Stimulated activated CD8-positive, alpha-beta memory T cell treated with anti-CD3 and anti-CD28 coated beads, Interleukin-4, amount 100 ng/mL, for 1 hour (primary cell): ENCODE measurements at places on chromosomes 3 and 15.

DNA sequence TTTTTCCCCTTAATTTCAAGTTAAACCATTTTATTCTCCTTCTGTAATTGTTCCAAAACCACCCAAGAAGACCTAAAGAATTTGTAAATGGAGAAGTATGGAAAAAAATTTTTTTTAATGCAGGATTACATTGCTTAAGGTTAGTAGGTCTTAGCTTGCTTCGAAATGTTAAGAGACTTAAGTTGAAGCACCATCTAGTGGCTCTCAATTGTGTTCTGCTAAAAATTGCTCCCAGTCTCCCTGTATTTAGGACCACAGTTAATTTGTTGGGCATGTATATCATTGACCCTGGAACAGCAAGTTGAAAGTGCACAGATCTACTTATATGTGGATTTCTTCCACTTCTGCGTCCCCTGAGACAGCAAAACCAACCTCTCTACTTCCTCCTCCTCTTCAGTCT, 32.4 kb downstream of the CD200R1L start:
- DNase-seq: no peak

DNA sequence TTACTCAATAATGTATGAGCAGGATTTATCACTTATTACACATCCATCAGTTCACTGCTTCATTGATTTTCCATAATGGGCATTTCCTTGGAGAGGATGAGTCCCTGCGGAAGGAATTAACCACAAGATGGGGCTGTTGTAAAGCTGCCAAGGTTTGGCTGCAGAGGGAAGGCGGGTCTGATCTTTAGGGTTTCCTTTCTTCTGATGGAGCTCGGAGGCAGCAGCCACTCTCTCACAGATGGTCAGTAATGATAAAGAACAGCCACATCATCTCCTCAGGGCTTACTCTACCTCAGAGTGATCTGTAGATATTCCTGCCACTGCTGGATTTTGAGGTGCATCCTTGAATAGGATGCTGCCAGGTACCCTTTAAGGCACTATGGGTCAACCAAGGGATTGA, 115.2 kb downstream of the USP13 start:
- no peak for DNase-seq

- DNase-seq: no peak
Measured at GRCh38 chr3:63967675-63968611, 55.4 kb downstream of the PSMD6 start.

- no peak for DNase-seq
Measured at GRCh38 chr15:77753281-77753873, 120.7 kb upstream of the LINGO1 start.

- DNase-seq: no peak
Measured at GRCh38 chr3:40035177-40035576, 225.8 kb downstream of the MYRIP start.

DNA sequence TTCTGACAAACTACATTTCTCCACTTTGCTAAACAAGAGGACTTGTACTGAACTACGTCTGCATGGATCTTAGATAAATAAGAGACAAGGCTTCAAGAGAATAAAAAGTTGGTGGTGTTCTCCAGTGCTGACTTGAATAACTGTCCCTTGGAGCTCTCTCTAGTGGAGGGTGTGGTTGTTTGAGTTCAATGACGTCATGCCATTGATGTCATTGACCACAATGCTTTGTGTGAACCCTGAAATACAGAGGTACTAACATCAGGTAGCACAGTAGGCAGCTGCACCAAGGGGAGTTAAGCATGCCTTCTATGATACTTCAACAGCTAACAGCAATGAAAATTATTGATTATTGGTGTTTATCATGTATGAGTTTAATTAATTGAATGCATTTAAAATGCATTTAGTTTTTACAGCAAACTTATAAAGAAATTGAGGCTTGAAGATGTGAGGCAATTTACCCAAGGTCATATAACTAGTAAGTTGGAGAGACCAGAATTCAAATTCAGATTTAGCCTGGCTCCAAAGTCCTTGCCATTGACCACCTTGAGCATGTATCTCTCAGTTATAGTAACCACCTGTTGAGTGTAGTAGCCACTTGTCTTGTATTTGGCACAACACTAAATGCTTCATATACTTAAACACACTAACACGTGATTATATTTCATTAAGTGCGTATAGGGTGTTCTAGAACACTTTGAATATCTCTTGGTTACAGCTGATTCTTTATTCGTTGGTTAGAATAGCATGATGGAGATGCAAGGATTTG, 126.0 kb upstream of the ANKRD28 start:
- DNase-seq: no peak

DNA sequence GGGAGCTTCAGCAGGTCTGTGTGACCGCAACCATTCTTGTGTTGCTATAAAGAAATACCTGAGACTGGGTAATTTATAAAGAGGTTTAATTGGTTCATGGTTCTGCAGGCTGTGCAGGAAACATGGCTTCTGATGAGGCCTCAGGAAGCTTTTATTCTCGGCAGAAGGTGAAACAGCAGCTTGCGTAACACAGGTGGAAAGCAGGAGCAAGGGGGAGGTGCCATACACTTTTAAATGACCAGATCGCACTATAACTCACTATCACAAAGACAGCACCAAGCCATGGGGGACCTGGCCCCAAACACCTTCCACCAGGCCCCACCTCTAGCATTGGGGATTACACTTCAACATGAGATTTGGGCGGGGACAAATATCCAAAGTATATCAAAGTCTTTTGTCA, 8.3 kb upstream of the CIB2 start:
- DNase-seq: no peak

- DNase-seq: no peak
Measured at GRCh38 chr15:77905301-77905920, 172.1 kb downstream of the TBC1D2B start.

DNA sequence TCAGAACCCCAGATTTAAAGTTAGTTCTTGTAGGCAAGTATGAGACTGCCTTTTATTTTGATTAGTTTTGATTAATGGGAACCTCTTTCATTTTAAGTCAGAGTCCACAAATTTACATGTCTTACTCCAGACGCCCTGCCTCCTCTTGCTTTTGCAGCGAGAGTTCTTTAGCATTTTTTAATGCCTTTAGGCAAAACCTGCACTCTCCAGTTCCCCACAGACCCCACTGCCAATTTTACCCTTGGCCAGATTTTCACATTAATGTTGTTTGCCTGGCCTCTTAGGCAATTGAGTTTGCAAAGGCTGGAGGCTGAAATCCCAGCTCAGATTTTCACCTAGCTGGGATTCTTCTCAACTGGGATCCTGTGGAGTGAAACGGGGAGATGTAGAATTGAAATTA, 85.8 kb downstream of the GAP43 start:
- DNase-seq: no peak

- no peak for DNase-seq
Measured at GRCh38 chr3:159280386-159281191, 478.7 kb downstream of the MFSD1 start.

- no peak for DNase-seq
Measured at GRCh38 chr3:111725706-111726105, 130.6 kb upstream of the ZBED2 start.

- no peak for DNase-seq
Measured at GRCh38 chr3:171256445-171257250, 203.6 kb downstream of the TNIK start.

GRCh38 chr15:43991206-43991605, 164.4 kb downstream of the WDR76 start:
- no peak for DNase-seq

DNA sequence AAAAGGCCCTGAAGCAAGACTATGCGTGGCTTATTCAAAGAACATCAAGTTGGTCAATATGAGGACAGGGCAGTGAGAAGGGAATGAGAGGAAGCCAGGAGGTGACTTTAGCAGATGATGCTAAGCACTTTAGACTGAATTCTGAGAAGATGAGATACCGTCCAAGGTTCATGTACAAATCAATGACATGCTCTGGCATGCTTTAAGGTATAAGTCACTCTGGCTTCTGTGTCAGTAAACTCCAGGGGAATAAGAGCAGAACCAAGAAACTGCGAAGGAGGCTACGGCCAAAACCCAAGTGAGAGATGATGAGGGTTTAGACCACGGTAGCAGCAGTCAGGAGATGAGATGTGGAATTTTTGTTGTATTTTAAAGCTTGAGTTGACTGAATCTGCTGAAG, 8.9 kb upstream of the CCDC50 start:
- no peak for DNase-seq

GRCh38 chr3:184134746-184135148, 411 bp upstream of the EIF2B5 start:
- no peak for DNase-seq

DNA sequence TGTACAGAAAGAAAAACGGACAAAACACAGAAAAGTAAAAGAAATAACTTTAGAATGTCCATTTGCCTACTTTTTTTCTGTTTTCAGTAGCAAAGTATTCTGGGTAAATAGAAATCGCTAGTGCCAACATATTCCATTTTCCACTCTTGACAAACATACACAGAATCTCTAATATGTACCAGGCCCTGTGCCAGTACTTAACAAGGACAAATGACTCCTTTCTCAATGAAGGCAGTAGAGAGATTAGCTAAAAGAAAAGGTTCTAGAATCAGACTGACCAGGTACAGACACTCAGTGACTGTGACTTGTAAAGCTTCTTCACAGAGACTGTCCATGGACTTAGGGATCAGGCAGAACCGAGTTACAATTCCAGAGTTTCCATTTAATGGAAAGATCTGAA, 165.8 kb upstream of the STAC start:
- DNase-seq: no peak

- DNase-seq: no peak
Measured at GRCh38 chr3:174342171-174342570, 517.0 kb upstream of the NAALADL2 start.

DNA sequence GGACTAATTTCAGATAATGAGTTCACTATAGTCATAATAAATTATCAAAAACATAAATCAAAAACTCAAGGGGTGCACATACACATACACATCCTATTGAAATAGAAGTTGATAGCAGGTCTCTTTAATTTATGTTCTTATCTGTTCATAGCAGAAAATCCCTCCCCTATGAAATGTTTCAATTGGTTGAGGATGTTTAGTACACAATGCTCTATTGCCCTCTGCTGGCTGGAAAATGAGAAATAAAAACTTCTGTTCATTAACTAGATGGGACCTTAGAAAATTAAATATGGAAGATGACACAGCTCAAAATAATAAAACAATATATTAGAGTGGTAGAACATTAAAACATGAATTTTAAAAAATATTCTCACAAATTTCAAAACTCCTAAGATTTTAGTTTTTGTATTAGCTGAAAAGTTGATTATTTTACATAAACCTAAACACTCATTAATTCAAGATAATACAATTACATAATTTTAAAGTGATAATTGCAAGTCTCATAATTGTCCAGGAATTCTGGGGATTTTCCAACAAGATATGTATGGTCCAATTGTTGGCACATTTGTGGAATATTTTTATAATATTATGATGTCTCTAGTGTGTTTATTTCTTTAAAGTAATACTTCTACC, 735.0 kb downstream of the ROBO1 start:
- DNase-seq: no peak

GRCh38 chr3:49519916-49520385, 34.3 kb upstream of the BSN start:
- DNase-seq: no peak

- no peak for DNase-seq
Measured at GRCh38 chr15:85475317-85475701, 94.9 kb downstream of the AKAP13 start.

DNA sequence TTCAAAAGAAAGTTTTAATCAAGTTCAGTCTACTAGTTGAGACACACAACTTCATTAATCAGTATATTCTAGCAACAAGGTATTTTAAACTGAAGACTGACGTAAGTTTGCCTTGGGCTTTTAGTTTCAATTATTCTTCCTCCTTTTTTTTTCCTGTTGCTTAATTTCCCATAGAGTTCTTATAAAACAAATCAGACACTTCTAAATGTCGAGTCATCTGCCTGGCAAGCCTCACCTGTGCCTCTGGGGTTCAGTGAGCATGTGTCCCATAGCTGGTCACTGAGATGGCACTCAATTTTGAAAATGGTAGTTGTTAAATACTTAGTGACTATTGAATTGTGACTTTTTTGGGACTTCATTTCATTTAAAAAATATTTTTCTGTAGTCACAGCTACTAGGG, 27.4 kb downstream of the NKIRAS1 start:
- no peak for DNase-seq

- no peak for DNase-seq
Measured at GRCh38 chr3:94965867-94966475, 903.1 kb downstream of the NSUN3 start.

GRCh38 chr3:37905987-37906674, 44.5 kb downstream of the CTDSPL start:
- no peak for DNase-seq

- no peak for DNase-seq
Measured at GRCh38 chr3:177229791-177230190, 32.5 kb upstream of the TBL1XR1 start.
